HFF-Myc (cell line): ENCODE measurements at places on chromosomes 16 and 17.

GRCh38 chr17:15012351-15012980 is 252.7 kb downstream of the PMP22 start:
- no peak for DNase-seq

GRCh38 chr17:9767432-9767991 is 23.9 kb downstream of the DHRS7C start:
- DNase-seq, result no peak

- DNase-seq, result no peak
Observed at GRCh38 chr17:51499897-51500296, 239.6 kb downstream of the UTP18 start.

GRCh38 chr16:89043636-89044417 is 49.8 kb upstream of the ACSF3 start:
- DNase-seq, result no peak

- no peak for DNase-seq
Observed at GRCh38 chr17:39777534-39778365, 40.0 kb downstream of the GRB7 start.

GRCh38 chr16:21646721-21647561 is 5.5 kb downstream of the IGSF6 start:
- no peak for DNase-seq

GRCh38 chr17:4519361-4519788 is 20.7 kb downstream of the SPNS2 start:
- no peak for DNase-seq

GRCh38 chr16:53090591-53091411 is 36.0 kb downstream of the CHD9 start:
- peak; percentile 99 for DNase-seq

GRCh38 chr17:7048968-7049367 is 5.1 kb upstream of the SLC16A11 start:
- no peak for DNase-seq

DNA sequence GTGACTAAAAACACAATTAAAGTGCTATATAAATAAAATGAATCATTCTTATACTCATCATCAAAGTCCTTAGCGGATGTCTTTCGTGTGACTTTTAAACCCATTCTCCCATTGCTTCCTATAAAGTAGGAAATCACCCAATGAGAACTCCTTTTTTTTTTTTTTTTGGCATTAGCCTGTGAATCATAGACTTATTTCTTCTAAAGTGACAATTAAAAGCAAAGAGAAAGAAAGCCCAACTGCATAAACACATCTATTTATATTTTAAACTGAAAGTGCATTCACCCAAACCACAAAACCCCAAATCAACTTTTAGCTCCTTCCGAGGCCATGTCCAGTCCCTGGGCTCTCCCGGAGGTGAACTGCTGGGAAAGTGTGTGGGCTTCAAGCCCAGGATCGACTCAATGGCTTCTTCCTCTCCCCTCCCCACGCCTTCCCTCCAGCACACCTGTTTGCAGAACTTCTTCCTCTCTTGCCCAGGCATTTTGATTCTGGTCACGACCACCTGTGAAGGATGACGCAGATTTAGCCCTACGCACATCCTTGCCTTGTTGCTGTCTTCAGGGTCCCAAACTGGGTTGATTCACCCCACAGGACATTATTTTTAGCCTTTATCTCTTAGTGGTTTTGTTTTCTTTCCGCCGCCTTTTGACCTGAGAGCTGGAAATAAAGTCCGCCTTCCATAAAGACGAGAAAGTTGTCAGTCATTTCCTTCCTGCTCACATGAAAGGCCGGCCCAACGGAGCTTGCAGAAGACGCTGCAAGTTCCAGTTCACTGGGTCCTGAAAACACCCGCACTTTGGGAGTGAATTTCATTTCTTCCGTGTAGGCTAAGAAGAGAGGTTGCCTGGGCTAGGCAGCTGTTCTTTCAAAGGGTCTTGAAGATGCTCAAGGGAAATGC is 166.8 kb downstream of the MAP2K6 start:
- no peak for DNase-seq

DNA sequence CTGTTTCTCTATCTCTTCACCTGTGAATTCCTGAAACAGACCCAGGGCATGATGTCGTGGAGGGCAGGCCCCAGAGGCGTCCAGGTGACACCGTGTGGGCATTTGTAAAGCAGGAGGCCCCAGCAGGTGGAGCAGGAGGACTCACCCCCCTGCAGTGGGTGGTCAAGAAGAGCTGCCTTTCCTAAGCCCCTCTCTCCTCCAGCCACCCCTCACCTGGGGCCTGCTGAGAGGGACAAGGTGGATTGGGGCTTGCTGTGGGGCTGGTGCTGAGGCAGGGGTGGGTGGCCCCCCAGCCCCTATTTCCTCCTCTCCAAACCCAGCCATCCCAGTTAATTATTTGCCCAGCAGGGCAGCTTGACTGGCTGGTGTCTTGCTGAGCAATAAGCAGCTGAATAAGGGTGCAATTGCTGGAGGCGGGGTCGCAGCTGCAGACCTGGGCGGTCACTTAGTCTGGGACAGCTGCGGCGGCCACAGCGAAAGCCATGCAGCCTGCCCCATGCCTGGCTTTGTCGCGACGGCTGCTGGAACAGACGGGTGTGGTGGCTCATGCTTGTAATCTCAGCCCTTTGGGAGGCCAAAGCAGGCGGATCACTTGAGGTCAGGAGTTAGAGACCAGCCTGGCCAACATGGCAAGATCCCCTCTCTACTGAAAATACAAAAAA is 56.4 kb downstream of the JPH3 start:
- no peak for DNase-seq

DNA sequence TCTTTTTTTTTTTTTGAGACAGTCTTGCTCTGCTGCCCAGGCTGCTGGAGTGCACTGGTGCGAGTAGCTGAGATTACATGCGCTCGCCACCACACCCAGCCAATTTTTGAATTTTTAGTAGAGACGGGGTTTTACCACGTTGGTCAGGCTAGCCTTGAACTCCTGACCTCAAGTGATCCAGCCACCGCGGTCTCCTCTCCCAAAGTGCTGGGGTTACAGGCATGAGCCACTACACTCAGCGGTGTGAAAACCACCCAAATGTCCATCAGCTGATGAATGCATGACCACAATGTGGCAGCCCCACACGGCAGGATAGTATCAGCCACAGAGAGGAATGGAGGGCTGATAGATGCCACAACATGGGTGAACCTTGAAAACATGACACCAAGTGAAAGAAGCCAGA is 2.1 kb downstream of the P2RX5 start:
- DNase-seq, result no peak

GRCh38 chr17:75457047-75457654 is 716 bp downstream of the TMEM94 start:
- no peak for DNase-seq

DNA sequence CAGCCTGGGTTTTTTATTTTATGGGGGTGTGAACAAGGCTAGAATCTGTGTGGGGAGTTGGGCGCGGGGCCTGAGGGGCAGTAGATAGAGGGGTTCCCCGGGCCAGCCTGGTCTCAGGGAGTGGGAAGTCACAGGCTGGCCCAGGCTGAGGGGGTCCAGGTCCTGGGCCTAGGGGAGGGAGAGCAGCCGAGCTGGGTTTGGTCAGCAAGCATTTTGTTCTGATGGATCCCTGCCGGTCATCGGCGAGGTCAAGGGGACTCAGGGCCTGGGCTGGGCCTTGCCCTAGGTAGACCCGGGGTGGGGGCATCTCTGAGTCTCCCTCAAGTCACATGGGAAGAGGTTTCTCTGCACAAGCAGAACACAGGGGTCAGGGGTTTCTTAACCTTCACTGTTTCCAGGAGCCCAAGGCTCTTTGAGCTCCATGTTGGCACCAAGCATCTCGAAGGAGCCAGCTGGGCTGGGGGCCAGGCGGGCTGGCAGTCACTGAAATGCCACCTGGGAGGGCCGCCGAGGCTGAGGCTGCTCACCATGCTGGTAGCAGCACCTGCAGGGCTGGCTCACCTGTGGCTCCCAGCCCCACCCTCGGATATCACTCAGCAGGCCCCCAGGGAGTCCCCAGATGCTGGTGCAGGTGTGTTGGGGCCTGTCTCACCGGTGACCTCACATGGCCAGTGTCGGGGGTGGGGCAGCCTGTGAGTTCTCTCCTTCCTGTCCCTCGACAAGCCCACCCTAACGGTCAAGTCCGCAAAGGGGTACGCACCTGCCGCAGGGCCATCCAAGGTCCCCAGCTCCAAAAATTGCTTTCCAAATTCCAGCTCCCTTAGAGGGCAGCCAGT is 41.0 kb downstream of the SLC7A5 start:
- DNase-seq, result no peak

GRCh38 chr16:90018297-90018651 is 982 bp downstream of the DBNDD1 start:
- DNase-seq, result no peak

- no peak for DNase-seq
Observed at GRCh38 chr17:32849879-32850278, 27.0 kb downstream of the MYO1D start.

DNA sequence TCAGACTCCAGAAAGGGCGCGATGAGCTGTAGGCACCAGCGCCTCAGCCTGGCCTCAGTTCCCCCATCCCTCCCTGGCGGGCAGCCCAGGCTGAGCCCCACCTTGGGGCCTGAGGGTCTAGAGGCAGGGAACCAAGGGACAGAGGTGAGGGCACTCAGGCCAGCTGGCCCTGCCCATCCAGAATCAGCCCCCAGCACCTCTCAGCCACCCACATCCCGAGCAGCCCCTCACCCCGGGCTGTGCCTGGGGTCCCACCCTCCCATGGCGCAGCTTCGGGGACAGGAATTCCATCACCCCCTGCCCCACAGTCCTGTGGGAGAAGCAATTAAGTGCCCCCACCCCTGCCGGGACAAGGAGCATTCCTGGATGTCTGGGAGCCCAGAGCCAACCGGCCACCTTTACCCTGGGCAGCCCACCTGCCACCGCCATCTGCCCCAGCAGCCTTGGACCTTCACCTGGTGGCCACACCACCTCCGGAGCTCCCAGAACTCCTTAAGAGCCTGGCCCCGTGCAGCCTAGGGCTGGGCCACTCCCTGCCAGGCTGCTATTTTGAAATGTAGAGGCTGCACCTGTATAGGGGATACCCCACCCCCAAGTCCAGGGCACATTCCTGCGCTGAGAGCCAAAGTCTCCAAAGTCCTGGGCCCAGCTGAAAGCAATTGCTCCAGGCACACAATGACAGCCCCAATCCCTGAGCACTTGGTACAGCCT is 33.7 kb upstream of the PVALEF start:
- DNase-seq, result no peak

DNA sequence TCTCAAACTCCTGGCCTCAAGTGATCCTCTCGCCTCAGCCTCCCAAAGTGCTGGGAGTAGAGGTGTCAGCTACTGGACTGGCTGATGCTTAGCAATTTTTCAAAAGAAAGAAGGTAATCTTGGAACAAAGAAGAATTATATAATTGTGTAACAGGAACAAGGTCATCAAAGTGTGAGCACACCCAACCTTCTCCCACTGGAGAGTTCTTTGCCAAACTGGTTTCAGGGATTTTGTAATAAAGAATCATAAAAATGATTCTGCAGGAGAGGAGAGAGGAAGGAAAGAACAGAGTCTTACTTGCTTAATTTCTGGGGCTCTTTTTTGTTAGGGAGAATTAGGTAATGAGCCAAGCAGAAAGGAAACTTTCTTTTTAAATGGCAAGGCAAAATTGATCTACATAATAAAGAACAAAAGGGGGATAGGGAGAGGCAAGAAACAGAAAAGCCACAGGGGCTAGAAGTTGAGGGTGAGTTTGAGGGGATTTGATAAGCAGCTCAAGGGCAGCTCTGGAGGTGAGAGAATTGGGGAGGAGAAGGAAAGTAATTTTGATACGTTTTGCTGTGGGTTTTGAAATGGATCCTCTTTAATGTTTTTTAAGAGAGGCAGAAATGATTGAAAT is 21.3 kb downstream of the CHD9NB start:
- no peak for DNase-seq

DNA sequence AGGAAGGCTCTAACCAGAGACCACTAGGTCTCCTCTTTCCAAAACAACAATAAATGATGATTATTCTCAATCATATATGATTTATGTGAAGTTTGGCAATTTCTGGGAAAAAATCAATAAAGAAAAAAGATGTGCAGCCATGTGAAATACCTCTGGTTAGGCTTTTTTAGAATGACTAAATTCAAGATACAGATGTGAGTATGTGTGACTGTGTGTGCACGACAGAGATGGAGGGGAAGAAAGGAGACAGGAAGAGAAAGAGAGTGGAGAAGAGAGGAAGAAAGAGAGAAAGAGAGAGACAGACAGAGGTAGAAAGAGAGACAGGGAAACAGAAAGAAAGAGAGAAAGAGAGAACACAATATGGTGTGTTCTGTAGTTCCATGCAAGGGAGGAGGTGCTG is 558.6 kb upstream of the CDH5 start:
- no peak for DNase-seq

DNA sequence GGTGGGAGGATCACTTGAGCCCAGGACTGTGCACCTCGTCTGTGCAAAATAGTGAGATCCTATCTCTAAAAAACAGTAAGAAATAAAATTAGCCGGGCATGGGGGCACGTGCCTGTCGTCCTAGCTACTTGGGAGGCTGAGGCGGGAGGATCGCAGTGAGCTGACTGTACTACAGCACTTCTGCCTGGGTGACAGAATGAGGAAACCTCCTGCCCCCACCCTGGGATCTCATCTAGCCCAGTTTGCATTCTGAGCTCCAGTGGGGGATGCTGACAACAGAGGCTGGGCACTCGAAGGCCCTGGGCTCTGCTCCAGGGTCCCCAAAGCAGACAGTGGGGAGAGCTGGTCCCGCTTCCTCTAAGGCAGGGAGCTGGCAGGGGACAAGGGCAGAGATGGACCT is 7.1 kb downstream of the NAGPA start:
- DNase-seq, result no peak

GRCh38 chr16:73020409-73020884 is 27.5 kb downstream of the ZFHX3 start:
- peak; percentile 51 for DNase-seq

DNA sequence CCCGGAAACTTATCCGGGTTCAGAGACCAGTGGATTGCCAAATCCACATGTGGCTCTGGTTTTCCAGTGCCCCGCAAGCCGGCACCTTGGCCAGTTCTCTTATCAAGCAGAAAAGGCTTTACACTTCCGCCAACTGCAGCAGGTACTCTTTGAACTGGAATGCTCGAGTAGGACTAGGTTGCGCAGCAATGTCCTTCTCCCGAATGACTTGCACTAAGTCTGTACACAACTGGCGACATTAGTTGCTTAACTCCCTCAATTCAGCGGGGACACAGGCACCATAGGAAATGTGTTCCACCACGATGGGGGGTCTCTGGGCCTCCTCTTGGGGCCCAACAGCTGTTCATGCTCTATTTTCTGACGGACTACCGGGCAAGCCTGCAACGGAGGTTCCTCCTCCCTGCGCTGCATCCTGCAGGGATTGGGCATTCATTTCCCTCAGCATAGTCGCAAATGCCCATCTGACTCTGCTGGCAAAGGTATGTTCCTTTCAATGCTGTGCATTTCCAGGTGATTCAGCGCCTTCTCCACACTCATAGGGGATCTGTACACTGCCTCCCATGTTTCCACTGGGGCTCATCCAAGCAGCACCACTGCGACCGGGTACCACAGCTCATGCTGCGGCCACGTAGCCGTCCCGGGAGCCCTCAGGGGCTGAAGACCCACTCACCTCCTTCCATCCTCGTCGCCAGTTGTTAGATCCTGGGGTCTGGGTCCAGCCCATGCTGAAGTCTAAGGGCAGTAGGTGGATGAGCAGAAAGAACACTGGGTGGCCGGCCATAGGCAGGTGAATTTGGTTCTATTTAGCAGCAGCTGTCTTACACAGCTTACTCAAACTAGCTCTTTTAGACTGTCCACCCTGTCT is 34.2 kb upstream of the APPBP2 start:
- no peak for DNase-seq

- DNase-seq, result no peak
Observed at GRCh38 chr16:88712362-88712979, 6.2 kb downstream of the CTU2 start.
